Germinal center (tissue), 1 donor: ENCODE measurements at places on chromosomes 4 and X.
A peak's percentile ranks its signal among the peaks of the same experiment; 100 is the strongest.

DNA sequence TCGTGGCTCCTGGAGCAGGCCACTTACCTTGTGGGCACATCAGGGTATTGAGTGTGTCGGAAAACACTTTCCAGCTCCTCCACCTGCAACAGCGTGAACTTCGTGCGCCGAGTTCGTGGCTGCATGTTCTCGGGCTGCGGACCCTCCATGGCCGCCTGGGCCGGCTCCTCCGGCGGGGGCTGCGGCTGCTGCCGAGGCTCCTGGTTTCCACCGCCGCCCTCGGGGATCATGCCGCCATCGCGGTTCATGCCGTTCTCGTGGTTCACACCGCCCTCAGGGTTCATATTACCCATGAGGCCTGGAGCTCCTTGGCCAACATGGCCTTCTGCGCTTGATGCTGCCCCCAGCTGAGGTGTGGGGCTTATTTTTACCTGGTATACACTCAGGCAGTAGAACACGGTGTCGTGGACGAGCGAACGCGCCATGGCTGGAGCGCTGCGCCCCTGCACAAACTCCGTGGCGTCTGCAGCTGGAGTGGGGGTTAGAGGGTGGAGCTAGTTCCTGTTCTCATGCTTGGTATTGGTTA is at the start of gene RHOXF1:
Gene RHOXF1 (minus strand): TSS at position 476 of the 526 bp plus-strand sequence. CDS start 51 bp downstream, at position 425.
- DNase-seq, result no peak

- no peak for DNase-seq
Measured at GRCh38 chr4:169412046-169412445, 141.3 kb upstream of the SH3RF1 start.

DNA sequence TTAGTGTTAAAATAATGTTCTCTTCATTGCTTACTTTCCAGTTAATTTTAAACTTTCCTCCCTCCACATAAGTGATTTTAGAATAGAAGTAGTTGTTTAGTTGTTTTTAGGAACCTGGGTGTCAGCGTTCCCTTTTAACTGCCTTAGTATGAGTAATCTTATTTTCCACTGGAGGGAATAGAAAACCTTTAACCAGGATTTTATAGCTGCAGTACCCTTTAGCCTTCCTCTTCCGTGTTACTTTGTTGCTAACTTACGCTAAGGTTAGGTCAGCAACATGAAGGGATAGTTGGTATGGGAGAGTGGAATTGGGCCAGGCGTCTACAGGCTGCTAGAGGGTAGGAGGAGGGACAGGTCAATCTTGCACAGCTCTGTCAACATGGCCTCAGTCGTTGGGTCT is 31.5 kb downstream of the SMS start:
- DNase-seq, result no peak

DNA sequence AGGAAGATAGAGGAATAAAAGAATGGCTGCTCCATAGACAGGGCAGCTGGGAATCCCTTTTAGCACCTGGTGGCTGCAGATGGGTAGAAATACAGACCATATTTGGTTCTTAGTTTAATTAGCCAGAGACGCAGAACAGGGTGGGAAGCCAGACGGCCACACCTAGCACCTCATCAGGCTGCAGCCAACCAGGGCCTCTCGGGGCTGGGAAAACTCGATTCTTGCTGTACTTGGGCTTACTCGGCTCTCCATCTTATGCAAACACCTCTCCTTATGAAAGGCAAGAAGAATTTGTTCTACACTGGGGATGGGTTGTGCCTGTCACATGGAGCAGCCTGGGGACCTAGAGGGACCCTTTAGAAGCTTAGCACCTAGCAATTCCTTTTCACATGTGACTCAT is 19.7 kb downstream of the IRAK1 start:
- DNase-seq, result no peak

DNA sequence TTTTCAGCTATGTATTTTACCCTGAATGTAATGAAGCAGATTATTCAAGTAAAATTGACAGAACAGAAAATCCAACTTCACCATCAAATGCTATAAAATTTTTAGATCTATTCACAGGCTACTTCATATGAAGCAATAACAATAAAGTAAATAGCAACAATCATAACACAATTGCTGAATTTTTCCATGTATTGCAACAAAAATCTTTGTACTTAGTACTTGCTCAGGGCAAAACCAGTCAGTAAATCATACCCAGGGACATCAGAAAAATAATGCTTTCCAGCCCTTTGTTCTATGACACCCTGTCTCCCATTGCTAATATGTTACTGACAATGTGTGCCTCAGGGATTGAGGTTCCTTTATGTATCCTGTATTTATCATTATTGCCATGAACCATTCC is 15.5 kb downstream of the TNIP3 start:
- DNase-seq, result no peak

DNA sequence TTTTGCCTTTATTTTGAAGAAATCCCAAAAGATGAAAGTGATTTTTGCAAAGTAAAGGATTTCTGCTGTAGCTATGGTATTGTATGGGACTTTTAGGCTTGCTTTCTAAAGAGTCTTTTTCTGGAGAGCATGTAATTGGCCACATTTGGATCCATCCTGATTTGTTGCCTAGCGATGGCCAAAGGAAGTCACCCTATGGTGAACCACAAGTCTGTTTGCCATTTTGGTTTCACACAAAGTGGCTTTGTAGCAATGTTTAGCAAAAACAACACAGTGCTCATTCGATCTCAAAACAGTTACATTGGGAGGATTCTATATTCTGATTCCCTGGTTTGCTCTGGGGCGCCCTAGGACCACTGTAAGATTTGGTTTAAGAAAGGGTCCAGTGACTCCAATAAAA is 44.1 kb upstream of the INTS6L start:
- no peak for DNase-seq

DNA sequence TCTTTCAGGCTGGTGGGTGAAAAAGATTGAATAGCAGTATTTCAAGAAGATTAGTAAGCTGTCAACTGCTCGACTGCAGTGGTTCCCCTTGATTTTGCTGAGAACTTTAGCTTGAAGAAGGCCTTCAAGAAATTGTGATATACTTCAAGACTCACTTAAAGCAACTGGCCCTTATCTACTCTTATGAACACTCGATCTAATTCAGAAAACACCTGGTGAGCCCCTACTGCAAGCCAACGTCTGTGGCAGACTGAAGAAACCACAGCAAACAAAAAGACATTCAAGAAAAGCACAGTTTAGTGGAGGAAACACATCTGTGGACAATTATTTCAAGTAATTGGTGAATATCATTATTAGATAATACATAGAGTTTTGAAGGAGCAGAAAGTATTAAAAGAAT is 119.0 kb downstream of the INPP4B start:
- no peak for DNase-seq

DNA sequence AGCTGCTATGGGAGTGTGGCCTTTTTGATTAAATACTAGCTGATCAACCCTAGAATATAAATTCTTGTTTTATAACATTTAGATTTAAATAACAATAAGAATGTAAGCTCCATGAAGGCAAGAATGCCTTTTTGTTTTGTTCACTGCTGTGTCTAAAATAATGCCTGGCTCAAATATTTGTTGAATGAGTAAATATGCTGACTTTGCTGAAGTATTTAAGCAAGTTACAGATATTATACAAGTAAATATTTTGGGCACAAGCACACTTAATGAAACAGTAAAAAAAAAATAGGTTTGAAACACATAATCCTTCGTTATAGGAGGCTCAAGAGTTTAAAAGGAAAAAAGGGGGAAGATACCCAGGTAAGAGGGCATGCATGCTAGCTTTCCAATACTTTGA is 24.1 kb downstream of the FABP2 start:
- DNase-seq, result no peak

DNA sequence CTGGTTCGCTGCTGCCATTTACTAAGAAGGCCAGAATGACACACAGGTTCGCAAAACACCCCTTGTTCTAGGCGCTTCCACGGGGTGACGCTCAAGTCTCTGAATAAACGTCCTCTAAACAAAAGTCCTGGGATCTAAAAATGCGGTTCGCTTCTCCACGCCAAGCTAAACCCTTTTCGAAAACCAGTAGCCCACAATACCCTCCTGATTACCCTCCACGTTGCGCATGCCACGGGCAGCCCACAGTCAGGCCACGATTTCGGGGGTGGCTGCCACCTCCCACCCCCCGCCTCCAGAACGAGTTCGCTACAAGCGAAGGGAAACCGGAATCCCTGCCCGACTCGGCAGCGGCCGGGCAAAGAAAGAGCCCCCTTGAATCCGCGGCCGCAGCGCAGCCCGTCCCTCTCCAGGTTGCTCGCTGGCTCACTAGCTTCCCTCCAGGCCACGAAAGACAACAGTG is 423 bp downstream of the RPL39 start:
- peak; percentile 12 for DNase-seq

DNA sequence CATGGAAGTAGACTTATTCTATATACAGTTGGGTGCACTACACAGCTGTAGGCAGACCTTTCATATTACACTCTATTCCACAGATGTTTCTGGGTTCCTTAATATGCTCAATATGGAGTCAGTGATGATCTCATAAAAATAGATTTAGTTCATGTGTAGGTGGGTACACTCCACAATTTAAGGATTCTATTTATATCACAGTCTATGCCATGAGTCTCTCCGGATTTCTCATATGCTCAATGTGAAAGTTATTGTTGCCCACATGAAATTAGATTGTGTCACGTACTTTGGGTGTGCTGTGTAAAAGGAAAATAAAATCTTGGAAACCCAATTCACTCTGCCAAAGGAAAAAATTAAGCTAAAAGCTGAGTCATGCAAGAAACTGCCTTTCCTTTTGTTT is 32.5 kb upstream of the TASL start:
- DNase-seq, result no peak

DNA sequence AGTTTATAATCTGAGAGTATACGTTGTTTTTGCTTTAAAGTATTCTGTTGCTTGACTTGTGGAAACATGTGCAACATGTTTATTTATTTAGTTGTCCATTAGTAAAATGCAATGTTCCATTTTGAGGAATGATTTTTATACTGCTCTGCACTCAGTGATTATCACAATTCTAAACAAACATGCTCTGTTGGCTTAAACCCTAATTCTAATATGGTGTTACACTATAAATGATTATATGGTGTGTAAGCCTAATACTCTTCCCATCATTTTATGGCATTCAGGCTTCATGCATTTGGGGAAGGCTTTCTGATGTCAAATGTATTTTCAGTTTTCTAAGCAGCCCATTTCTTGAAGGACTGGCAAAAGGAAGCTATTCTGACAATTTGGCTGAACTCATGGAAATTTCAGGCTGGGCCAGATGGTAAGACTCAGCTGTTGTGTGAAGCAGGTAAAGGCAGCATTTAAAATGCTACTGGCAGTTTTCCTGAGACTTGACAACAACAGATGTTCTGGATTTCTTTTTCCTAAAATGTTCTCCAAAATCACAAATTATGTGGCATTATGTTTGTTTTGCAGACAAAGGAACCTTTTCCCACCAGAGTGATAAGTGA is 336.7 kb upstream of the GNPDA2 start:
- no peak for DNase-seq
